NCI-H187 treated with DMSO at 0.1 percent for 48 hours (cell line): ENCODE measurements at places on chromosomes 13 and 19.

DNA sequence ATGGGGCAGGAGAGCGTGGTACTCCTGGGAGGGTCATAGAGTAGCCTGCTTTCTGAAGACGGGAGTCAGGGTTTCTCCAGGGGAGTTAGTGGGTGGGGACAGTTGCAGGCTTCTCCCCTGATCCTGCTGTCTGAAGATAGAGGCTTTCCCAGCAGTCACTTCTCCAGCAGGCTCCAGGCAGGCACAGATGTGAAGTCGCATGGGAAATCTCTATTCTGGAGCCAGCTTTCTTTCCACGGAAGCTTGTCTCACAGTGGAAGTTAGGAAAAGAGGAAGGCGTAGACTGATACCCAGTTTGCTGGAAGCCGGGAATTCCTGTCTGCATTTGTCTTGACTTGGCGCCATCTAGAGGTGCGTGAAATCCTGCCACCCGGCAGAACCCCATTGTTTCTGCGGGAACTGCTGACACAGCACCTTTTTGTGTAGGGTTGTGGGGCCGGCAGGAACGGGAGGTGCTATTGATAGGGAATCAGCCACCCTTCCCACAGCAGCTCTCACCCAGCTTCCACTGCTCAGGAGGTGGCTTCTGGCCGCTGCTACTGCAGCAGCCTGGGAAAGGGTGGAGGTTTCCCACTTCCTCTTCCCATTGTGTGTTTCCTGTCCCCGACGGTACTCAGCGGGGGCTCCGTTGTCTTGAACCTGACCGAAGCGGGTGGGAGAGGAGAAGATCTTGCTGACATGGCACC is 28.5 kb upstream of the NPAS1 start:
- DNase-seq = peak; percentile 36

DNA sequence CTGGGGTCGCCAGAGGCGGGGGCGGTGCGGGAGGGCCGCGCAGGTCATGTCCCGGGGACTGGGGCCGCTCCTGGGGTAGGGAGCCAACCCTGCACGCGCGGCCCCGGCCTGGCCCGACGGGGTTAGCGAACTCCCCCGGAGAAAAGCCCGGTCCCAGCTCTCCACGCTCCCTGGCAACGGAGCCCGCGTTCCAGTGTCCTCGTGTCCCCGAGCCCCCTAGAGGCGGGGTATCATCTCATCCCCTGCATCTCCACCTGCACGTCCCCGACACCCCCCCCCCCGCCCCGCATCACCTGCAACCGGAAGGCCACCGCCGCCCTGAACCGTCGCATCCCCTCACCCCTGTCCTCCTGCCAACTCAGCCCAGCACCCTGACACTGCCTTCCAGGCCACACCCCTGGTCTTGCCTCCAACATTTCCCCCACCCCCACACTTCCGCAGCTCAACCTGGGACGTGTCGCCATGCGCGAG is 2.7 kb downstream of the WDR88 start:
- DNase-seq = no peak

GRCh38 chr13:44197791-44198770 is 175.5 kb upstream of the SERP2 start:
- DNase-seq = no peak

DNA sequence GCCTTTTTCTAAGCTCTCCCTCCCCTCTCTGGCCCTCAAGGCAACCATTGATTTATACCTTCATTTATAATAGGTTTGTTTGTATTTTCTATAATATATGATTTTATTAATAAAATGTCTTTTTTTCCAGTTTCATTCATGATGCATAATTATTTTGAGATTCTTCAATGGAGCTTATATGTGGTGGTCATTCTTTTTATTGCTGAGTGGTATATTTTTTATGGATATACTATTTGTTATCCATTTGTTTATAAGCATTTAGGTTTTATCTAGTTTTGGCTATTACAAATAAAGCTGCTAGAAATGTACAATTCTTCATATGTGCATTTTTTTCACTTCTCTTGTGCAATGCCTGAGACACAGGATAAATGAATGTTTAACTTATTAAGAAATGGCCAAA is 10.8 kb downstream of the ZNF211 start:
- DNase-seq = no peak

- DNase-seq = no peak
Observed at GRCh38 chr13:56697011-56697410, 443.7 kb upstream of the PRR20A start.

- DNase-seq = no peak
Observed at GRCh38 chr13:110914081-110914330, 863 bp downstream of the ANKRD10 start.

- no peak for DNase-seq
Observed at GRCh38 chr19:2488405-2488941, 12.5 kb downstream of the GADD45B start.

GRCh38 chr13:77230560-77230959 is 96.3 kb downstream of the MYCBP2 start:
- no peak for DNase-seq

DNA sequence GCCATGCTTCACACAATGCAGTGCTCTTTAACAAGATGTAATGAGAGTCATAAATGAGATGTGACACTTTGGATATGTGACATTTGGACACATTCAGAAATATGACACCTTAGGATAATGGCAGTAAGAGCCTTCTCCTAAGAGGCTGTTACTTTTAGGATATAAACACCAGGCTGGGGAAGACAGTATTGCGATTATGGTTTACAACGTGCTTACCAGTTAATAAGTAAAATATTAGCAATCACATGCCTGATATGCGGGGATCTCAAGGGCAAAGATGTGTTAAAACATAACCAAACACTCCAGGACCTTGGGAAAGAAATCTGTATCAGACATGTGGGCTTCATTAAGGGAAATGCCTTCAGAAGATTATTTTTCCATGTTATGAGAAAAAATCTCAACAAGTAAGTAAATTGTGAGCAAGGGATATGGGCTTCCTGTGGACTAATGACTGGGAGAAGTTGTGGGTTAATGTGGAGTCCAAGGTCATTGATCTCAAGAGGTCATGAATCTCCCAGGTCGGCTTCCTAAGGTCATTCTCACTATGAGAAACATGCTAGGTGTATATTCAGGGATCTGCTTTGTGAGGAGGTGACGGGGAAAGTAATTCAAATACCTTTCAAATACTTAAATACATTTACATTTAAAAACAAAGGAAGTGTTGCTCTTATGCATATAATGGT is 105.3 kb downstream of the STARD13 start:
- DNase-seq = no peak

DNA sequence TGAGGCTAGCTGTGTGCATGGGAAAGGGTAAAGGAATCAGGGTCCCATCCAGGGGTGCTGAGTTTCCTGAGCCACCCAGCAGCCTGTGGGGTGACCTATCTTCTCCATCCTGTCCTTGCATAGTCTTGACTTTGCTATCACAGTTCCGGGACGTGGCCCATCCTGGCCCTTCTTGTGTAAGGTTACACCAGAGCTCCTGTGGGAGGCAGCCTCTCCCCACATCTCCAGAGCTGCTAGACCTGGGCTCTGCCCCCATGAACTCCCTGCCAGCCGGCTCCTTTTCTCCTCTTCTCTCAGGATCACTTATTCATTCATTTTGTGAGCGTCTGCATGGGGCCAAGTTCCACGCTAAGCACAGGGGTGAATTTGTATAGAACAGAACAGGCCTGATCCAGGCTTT is 238.9 kb downstream of the TSHZ3 start:
- DNase-seq = no peak

GRCh38 chr13:25300861-25301346 is 521 bp upstream of the NUP58 start:
- no peak for DNase-seq

DNA sequence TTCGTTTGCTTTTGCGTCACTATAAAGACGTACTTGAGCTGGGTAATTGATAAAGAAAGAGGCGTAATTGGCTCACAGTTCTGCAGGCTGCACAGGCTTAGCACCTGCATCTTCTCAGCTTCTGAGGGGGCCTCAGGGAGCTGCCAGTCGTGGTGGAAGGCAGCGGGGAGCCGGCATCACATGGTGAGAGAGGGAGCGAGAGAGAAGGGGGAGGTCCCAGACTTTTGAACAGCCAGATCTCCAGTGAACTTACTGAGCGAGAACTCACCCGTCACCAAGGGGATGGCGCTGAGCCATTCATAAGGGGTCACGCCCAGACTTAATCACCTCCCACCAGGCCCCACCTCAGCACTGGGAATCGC is 58.7 kb upstream of the F7 start:
- DNase-seq = no peak

- no peak for DNase-seq
Observed at GRCh38 chr19:45852983-45853382, 10.0 kb downstream of the SYMPK start.

- no peak for DNase-seq
Observed at GRCh38 chr13:97307882-97308624, 85.9 kb downstream of the MBNL2 start.

DNA sequence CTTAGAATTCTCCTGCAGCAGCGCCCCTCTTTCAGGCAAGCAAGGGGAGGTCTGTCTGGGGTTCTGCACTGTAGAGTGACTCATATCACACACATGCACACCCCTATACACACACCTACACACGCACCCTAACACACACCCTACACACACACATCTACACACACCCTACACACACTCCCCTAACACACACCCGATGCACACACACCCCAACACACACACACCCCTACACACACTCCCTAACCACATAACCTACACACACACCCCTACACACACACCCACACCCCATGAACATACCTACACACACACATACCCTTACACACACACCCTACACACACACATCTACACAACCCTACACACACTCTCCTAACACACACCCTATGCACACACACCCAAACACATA is 493.2 kb downstream of the IRS2 start:
- no peak for DNase-seq

- no peak for DNase-seq
Observed at GRCh38 chr19:42412661-42413076, 14.5 kb downstream of the LIPE start.

DNA sequence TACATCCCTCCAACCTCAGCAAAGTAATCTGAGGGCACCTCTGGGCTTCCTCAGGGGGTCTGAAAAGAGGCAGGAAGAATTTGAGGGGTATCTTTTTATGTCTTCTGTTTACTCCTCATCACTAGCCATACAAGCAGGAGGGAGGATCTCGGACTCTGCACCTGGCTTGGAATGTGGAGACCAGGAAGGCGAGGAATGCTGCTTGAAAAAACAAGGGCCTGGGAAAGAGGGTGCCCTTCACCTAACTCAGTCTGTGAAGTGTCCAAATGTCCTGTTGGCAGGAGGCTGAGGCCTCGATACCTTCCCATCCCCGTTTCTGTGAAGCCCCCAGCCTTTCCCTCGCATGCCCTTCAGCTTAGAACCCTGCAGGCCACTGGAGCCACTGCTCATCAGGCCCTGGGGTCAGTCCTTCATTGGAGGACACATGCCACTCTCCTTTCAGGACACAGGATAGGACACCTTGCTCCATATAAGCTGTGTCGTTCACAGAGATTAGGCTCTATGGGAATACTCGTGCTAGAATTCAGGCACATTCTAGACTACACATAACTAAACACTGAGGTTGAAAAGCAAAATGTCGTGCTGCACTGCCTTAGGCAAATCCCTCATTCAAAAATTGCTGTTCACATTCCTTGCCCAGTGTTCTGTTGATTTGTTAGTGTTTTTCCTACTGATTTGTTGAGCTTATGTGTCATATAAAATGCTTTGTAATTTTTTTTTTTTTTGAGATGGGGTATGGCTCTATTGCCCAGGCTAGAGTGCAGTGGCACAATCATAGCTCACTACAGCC is 49.7 kb downstream of the ESD start:
- no peak for DNase-seq

- no peak for DNase-seq
Observed at GRCh38 chr13:107865643-107866031, 349.7 kb downstream of the LIG4 start.

DNA sequence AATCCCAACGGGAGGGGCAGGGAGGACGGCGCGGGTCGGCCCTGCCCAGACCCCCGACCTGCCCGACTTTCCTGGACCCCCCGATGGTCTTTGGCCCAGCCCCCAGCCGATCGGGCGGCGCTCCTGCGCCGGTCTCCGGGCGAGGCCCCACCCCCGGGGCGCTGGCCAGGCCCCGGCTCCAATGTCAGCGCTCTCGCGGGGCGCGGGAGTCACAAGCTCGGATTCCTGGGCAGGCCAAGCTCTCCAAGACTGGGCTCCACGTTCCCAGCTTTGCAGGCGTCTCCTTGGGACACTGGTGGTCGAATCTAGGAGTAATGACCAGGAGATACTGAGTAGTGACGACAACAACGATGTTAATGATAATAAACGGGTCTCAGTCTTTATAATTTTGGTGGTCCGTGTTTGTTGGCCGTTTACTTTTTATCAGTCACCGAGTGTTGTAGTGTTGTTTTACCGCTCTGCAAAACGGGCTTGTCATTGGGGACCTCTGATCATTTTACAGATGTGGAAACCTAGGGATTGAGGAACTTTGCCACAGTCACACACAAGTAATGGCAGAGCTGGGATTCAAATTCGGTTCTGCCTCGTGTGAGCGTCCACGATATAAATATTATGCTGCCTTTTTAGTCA is 545 bp downstream of the RAD23A start:
- no peak for DNase-seq

DNA sequence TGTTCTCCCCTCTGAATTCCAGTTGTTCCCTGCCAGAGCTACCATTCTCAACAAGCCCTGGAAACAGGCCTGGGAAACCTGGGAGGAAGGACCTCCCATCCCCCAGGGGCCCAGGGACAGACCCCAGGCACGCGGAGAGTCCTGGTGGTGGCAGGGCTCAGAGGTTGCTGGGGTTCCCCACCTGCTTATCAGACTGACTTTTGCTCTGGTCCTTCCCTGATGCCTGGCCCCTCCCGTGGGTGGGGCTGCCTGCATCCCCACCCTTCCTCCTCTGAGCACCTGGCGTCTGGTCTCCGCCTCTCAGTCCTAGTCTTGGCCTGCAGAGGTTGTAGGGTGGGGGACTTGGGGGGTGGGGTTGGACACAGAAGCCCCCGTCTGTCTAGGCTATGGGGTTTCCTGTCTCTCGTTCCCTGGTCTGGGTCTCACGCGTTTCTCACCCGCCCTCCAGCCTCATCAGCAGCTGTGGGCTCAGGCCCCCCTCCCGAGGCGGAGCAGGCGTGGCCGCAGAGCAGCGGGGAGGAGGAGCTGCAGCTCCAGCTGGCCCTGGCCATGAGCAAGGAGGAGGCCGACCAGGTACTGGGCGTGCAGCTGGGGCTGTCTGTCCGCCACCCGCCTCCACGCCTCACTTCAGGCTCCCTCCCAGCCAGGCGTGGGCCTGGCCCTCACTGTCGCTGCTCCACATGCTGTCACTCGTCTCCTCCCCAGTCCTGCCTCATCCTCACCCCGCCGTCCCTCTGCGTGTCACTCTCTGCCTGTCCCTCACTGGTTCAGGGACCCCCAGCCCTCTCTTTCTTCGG is 13.6 kb downstream of the EPN1 start:
- peak; percentile 48 for DNase-seq

DNA sequence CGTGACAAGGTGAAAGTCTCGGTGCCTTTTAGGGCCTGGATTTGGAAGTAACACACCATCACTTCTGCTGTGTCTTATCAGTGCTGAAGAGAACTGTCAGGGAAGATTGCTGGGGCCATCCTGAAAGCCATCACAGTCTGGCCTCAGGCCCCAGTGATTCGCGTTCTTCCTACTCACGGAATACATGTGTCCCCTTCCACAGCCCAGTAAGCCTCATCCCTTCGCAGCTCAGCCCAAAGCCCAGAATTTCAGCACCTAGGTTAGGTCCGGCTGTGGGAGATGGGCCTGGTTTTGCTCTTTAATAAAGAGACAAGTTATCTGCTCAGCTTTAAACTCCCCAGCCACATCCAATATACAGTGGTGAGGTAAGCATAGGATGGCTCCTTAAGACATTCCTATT is 113.0 kb upstream of the SPACA7 start:
- DNase-seq = no peak
